D341Med (cell line): ENCODE measurements at places on chromosomes 6 and 20.

GRCh38 chr6:146881228-146882181 lies 282.7 kb downstream of the ADGB start:
- no peak for DNase-seq

- DNase-seq: no peak
Observed at GRCh38 chr6:25878721-25879322, 4.8 kb upstream of the SLC17A3 start.

GRCh38 chr6:167112421-167112820 lies 10.5 kb upstream of the CCR6 start:
- DNase-seq: no peak

GRCh38 chr6:49743429-49743828 lies 759 bp downstream of the CRISP3 start:
- DNase-seq: no peak

GRCh38 chr6:43937236-43938177 lies 167.5 kb downstream of the VEGFA start:
- no peak for DNase-seq

GRCh38 chr6:32176476-32177182 lies 745 bp upstream of the AGPAT1 start:
- no peak for DNase-seq

- DNase-seq: no peak
Observed at GRCh38 chr6:25953733-25954132, 8.9 kb upstream of the TRIM38 start.

GRCh38 chr6:32060966-32061655 lies 22.9 kb downstream of the CYP21A2 start:
- no peak for DNase-seq

- no peak for DNase-seq
Observed at GRCh38 chr6:63348836-63349235, 29.1 kb upstream of the LGSN start.

DNA sequence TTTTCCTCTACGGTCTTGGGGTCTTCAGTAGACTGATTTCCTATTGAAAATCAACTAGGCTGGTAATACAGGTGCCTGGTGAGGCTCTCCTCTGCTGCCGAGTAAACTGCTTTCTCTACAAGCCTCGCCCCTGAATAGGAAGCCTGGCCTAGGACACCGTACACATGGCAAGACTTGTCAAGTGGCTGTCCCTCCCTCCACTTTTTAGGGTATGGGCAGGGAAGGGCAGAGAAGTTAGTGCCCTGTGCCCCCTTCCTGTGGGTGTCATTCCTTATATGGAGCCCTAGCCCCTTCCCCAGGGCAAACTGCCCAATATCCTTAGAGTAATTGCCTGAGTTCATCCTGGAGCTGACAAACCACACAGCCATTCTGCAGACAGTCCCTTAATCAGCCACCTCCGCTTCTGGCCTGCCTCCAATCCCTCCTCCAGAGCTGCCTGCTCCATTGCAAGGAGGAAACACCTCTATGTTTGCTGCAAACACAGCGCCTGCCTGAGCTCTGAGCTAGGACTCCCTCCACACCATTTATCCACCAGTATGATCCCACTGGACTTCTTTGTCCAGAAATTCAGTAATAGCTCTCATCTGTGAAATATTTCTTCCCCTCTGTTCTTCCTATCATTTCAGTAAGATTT lies 93.1 kb downstream of the CHD6 start:
- peak; percentile 56 for DNase-seq

- no peak for DNase-seq
Observed at GRCh38 chr20:32391003-32391402, 32.9 kb downstream of the ASXL1 start.

DNA sequence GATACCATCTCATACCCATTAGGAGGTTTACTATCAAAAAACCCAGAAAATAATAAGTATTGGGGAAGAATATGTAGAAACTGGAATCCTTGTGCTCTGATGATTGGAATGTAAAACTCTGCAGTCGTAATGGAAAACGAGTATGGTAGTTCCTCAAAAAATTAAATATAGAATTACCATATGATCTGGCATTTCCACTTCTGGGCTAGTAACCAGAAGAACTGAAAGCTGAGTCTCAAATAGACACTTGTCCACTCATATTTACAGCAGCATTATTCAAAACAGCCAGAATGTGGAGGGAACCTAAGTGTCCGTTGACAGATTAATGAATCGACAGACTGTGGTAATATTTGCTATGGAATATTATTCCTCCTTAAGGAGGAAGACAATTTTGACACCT lies 44.3 kb downstream of the FOXC1 start:
- DNase-seq: no peak

DNA sequence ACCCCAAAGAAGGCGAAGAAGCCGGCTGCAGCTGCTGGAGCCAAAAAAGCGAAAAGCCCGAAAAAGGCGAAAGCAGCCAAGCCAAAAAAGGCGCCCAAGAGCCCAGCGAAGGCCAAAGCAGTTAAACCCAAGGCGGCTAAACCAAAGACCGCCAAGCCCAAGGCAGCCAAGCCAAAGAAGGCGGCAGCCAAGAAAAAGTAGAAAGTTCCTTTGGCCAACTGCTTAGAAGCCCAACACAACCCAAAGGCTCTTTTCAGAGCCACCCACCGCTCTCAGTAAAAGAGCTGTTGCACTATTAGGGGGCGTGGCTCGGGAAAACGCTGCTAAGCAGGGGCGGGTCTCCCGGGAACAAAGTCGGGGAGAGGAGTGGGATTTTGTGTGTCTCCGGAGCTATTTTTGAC lies 69.6 kb downstream of the HFE start:
- DNase-seq: peak; percentile 48

GRCh38 chr6:14807130-14807529 lies 438.7 kb upstream of the JARID2 start:
- DNase-seq: no peak

DNA sequence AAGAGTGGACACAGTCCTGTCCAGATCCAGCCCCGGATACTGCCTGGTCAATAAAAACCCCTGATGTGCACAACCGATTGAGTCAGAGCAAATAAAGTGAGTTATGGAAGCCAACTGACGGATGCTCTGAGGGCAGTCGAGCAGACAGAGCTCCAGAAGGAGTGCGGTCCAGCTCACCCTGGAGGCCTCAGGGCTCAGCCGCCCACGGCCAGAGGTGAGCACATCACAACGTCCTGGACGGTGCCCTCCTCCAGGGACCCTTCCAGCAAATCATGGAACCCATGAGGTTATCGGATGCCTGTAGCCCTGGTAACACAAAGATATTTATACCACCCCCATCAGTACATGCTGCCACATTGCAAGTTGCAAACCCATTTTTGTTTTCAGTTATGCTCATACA lies 44.0 kb upstream of the SMOC2 start:
- no peak for DNase-seq

- DNase-seq: no peak
Observed at GRCh38 chr6:21597801-21598673, 4.5 kb downstream of the SOX4 start.

DNA sequence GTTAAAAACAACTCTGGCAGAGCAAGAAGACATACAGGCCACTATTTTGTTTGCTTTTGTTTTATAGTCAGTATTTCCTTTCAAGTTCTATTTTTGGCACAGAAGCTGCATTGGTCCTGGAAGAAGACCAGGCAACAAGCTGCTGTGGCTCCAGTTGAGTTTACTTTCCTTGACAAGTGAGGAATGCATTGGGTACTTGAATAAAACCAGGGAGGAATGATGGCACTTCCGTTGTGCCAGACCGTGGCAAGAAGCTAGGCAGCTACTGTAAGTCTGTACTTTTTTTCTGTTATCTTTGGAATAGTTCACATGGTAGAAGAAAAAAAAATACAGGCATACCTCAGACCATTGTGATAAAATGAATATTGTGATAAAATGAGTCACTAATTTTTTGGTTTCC lies 66.3 kb downstream of the NCOA3 start:
- no peak for DNase-seq

- peak; percentile 64 for DNase-seq
Observed at GRCh38 chr20:31869942-31870725, at the start of the genes DUSP15 and TTLL9. TSS of gene DUSP15 (minus strand) at chr20:31870527. CDS start at chr20:31870337, 190 bp downstream. TSS of gene TTLL9 (plus strand) at chr20:31870634. CDS start at chr20:31871127, 493 bp downstream.

GRCh38 chr20:35042268-35042667 lies 50.3 kb downstream of the TRPC4AP start:
- no peak for DNase-seq

DNA sequence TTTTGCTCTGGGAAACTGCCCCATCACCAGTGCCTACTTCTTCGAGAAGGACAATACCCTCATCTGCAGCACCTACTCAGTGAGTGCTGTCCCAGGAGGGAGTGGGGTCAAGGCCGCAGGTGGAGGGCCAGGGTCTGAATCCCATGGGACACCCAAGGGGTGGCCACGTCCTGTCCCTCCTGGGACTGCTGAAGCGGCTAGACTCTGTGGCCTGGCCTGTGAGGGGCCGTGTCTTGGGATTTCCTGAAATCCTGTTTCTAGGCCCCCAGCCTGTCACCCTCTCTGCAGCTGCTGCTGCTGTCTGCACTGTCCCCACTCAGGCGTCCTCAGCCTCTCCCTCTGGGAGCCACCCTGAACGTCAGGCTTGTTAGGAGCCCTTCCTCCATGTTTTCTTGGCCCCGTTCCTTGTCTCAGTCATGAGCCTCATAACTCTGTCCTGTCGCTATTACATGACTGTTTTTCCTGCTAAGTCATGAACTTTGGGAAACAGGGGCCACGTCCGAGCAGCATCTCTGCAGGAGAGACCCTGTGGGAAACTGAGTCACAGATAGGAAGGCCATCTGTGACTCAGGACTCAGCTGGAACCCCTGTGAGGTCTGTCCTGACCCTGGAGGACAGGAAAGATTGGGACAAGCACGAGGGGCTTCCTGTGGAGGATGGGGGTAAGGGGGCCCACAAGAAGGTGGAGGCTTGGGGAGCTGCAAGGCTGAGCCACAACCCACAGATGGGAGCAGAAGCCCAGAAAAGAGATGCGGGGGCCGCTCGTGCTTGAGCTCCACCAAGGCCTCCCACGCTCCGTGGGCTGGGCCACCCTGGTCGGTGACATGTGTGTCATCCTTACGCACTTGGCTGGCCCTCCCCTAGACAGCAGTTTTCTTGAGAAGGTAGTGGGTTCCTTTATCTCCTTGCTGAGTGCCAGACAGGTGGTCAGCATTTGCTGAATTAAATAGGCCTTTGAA lies 49.9 kb downstream of the EFCAB8 start:
- DNase-seq: no peak

GRCh38 chr20:2752567-2753460 lies 47.6 kb downstream of the CPXM1 start:
- peak; percentile 84 for DNase-seq

DNA sequence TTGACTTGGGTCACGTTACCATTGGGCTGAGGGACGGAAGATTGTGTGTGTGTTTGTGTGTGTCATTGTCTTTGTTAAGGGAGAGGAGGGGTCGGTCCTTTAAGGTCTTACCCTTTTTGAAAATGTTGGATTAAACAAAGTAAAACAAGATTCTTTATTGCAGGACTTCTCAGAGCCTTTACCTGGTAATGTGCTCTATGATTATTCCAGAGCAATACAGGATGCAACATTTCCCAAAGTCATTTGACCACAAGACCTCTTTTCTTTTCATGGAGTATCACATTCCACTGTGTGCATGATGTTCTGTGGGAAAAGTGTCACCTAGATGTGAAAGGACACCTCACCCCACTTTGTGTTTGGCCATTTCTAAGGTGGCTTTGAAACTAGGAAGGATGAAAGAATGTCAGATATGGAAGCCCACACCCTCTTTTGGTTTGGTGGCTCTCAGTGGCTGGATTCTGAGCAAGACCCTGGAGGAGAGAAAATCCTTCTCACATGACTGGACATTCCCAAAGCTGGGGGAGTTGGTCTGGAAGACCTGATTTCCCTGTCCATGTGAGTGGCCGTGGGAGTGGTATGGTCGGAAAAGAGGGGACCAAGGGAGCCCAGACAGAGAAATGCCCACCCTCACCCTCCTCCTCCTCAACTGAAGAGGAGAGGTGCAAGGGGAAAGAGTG lies 18.2 kb upstream of the ZNF831 start:
- no peak for DNase-seq

DNA sequence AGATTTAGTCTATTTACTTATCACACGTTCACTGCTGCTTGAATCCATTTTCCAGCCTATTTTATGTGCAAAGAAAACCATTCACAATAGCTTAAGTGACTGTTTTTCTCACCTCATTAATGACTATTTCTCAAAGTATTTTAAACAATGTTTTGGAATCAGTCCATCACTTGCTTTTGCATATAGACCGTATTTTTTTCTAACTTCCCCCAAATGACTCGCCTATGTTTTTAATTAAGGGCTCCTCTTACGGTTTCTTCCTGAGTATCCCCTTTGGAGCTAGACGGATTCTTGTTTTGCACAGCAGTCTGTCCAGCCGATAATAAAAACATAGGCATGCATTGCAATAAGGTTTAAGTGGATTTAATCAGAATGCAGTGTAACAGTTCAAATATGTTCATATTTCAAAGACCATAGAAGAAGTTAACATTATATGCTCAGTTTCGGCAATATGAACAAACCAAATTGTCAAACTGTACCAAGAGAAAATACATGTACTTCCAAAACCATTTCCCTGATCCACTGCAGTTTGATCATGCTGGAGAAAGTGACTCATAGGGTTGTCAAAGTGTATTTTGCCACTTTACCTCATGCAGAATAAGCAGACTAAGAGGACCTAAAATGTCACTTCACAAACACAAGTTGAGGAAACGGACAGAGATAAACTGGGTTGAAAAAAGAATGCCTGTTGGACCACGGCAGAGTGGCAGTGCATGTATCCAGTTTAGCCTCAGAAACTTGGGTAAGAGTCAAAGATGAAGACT lies 66.4 kb downstream of the HMGN3 start:
- no peak for DNase-seq

- DNase-seq: no peak
Observed at GRCh38 chr6:140713495-140713894, 1339.0 kb upstream of the CITED2 start.

- DNase-seq: peak; percentile 36
Observed at GRCh38 chr6:47633141-47633540, 65.2 kb upstream of the ADGRF4 start.

DNA sequence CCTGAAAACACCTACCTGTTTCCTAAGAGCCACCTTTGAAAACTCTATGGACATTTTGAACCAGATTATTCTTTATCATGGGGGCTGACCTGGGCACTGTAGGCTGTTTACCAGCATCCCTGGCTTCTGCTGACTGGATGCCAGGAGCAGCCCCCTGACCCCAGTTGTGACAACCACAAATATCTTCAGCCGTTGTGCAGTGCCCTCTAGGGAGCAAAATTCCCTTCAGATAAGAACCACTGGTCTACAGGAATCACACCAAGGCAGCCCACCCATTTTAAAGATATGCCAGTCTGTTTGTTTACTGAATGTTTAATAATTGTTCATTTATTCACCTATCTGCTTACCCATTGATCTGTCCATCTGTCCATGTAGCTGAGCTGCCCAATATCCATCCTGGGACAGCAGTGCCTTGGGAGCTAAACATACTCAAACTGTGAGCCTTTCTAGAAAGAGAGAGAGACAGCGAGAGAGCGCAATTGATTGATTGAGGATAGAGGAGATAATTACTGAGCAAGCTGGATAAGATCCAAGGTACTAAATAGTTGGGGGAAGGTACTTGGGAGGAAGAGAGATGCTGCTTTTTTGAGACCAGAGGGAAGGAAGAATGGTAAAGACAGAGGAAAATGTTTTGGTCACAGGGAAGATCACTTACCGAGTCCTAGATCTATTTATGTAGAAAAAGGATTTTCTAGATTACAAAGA lies 276.8 kb downstream of the NRN1 start:
- no peak for DNase-seq

- DNase-seq: peak; percentile 80
Observed at GRCh38 chr6:33589731-33590530, 9.9 kb upstream of the BAK1 start.
